Myocyte (in vitro differentiated cells): ENCODE measurements at places on chromosomes 3 and 15. TPM values are rescaled to one million over a fixed set of nuclear protein-coding genes. Genes with fewer than 3 reads are reported as not detected.

GPR149 gene
- total RNA-seq = not detected in 2 replicates

DNA sequence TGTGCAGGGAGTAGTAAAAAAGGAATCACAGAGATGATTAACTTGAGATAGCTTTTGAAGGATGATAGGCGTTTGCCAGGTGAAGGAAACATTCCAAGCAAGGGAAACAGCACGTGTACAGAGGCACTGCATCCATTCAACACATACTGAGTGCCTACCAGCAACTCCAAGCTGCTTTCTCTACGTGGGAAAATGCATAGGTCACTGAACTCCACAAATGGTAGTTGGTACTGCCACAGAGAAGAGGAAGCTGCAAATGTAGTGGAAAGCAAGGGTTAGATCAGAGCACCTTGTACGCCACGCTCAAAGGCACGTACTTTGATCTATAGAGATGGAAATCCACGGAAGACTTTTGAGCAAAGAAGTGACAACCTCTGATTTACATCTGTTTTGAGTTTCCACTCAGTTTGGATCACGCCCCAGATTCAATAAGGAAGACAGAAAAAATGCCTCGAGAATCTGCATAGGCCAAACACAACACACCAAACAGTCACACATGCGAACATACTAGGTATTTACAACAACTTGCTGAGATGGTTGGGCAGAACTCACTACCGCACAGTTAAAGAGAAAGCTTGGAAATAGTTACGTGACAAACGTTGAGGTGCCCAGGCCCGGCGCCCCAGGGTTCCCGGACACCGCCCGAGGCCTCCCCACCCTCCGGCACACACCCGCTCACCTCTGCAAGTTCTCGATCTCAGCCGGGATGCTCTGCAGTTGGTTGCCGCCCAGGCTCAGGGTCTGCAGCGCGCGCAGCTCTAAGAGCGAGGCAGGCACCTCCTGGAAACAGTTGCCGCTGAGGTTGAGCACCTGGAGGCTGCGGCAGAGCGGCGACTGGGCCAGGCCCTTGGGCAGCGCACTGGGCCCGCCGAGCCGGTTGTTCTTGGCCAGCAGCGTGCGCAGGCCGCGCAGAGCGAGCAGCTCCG, 826 bp downstream of the LRRC58 start:
- DNase-seq = no peak

PLSCR2 gene
- not detected in 2 replicates for total RNA-seq

LSMEM2 gene
- 0.47 and 2.7 TPM in 2 replicates for total RNA-seq

DNA sequence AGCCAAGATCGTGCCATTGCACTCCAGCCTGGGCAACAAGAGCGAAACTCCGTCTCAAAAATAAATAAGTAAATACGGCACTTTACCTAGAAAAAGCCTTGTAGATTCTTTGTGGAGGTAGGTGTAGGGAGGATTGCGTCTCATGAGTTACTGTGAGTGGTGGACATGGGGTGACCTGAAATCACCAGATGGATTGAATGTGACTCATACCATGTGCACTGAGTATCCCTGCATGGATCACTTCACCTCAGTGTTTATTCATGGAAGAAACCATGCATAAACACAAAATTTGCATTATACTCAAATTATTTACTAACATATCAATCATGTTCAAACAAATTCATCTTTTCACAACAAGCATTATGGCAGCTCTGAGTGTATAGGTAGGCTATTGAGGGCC, 55.9 kb downstream of the MRPS25 start:
- DNase-seq = no peak

GRCh38 chr15:64621056-64621455, 154.3 kb downstream of the RBPMS2 start:
- no peak for DNase-seq

DNA sequence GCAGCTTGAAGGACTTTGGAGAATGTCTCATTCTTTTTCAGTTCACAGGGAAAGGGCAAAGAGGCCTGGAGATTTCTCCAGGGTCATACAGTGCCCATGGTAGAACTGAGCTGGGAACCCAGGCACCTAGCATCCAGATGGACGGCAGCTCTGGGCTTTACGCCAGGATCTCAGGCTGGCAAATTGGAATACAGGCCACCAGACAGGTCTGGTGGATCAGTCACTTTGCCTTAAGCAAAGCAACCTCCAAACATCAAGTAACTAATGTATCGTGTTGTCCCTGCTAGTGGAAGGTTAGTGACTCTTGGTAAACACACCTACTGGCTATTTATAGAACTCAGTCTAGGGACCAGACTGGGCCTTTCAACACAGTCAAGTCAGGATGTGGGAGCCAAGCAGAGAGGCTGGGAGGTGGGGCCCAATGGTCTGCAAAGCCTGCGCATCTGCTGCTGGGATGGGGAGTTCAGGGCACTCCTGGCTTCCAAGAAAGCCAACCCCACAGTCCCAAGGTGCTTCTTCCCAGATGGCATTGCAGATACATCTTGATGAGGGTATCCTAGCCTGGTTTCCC, 30.2 kb downstream of the RPLP1 start:
- no peak for DNase-seq

PPP1R14D gene
- not detected in 2 replicates for total RNA-seq

SI gene
- total RNA-seq = not detected in 2 replicates

DNA sequence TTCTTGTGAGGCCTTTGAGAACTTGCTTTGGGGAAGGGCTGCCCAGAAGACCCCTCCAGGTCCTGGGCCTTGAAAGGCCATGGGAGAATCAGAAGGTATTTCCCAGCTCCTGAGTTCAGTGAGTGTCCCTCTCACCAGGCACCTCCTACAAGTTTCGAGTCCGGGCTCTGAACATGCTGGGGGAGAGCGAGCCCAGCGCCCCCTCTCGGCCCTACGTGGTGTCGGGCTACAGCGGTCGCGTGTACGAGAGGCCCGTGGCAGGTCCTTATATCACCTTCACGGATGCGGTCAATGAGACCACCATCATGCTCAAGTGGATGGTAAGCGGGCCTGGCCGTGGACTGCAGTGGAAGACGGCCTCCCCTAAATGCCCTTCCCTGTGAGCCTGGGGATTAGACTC, 68.3 kb downstream of the BOC start:
- DNase-seq = no peak

GRCh38 chr3:103786296-103786695, 1351.5 kb downstream of the ZPLD1 start:
- DNase-seq = no peak

SST gene
- total RNA-seq = not detected in 2 replicates

DNA sequence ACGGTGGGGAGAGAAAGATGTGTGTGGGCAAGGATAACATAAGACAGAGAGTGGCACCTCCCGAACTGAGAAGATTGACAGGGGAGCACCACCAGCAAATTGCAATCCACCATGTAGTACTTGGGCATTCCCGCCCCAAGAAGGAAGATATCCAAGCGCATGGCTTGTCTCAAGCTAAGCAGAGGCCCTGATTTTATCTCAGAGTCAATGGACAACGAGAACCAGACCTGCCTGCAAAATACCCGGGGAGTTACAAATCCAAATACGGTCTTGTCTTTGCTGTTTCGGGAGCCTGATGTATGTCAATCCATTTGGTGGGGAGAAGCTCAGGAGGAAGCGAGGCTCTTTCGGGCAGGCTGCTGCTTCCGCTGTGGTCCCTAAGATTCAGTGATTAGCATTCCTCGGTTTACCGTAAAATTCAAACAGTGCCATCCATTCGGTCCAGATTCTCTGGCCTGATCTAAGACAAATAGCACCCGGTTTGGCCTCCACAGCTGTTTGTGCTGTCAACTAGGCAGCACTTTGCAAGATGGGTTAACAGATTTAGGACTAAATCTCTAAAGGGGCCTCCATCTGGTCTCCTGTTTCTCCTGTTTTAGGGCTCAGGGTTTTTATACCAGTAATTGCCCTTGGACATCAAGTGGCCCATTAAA, 97.7 kb upstream of the WNT5A start:
- DNase-seq = no peak

PROS1 gene
- 51.0 and 68.5 TPM in 2 replicates for total RNA-seq

DNA sequence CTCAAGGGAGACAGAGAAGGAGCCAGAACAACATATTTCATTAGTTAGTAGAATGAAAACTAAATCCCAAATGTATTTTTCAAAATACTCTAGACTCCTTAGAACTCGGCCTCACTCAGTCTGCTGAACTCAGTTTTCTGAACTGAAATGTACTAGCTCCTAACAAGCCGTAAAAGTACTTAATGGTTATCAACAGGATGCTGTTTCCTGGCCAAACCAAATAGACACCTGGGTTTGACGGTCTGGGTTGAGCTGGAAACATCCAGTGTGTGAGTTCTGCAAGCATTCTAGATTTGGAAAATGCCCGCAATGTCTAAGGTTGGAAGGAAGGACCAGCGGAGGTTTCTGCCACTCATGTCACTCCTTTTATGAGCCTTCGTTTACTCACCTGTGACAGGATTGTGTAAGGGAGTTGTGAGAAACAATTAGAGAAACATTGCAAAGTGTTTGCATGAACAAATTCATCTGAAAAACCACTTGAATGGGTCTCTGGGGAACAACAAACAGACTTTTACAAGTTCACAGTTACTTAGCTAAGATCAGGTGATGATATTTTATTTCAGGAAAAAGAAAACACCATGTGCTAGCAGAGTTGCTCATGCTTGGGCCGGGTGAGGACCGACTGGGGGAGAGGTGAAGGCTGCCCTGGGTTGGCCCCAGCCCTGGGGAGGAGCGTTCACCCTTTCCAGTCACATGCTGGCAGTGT, 151.0 kb downstream of the ALDH1A2 start:
- no peak for DNase-seq

DNA sequence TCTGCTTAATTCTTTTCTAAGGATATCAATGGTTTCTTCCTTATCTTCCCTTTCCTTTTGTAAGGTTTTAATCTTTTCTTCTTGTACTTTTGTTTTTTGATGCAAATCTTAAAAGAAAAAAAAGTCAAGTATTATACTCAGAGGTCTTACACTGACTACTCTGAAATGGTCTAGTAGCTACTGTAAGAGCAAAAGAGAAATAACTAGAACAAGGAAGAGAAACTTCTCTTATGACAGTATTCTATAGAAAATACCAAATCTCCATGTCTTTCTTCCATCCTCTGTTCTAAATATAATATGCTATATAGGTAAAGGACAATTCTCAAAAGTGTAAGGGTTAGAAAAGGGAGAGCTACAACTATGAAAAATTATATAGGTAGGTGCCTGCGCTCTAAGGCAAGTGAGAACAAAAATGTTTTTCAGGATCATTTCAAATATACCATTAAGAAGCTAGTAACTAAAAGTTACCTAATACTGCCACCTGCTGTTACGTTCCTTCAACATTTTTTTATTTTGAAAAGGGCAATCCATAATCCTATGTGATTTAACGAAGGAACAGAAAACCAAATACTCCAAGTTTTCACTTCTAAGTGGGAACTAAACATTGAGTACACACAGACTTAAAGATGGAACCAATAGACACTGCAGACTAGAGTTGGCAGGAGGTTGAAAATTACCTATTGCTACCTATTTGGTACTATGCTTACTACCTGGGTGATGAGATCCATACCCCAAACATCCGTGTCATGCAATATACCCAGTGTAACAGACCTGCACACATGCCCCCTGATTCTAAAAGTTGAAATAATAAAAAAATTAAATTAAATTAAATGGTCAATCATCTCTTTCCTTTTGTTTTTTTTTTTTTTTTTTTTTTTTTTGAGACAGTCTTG, 36.7 kb downstream of the CIP2A start:
- peak; percentile 62 for DNase-seq

MUSTN1 gene
- total RNA-seq = 78.0 and 84.9 TPM in 2 replicates

SLC27A2 gene
- total RNA-seq = not detected in 2 replicates

ZNF774 gene
- 3.4 TPM in 2 replicates for total RNA-seq

GRCh38 chr15:91465696-91466095, 365.6 kb downstream of the SV2B start:
- no peak for DNase-seq

- no peak for DNase-seq
These were observed 61.7 kb upstream of the AKAP13 start for GRCh38 chr15:85318732-85319076.

LDHAL6B gene
- not detected in 2 replicates for total RNA-seq

GRCh38 chr3:127325629-127325961, 37.7 kb upstream of the PRR20G start:
- DNase-seq = peak; percentile 49

DNA sequence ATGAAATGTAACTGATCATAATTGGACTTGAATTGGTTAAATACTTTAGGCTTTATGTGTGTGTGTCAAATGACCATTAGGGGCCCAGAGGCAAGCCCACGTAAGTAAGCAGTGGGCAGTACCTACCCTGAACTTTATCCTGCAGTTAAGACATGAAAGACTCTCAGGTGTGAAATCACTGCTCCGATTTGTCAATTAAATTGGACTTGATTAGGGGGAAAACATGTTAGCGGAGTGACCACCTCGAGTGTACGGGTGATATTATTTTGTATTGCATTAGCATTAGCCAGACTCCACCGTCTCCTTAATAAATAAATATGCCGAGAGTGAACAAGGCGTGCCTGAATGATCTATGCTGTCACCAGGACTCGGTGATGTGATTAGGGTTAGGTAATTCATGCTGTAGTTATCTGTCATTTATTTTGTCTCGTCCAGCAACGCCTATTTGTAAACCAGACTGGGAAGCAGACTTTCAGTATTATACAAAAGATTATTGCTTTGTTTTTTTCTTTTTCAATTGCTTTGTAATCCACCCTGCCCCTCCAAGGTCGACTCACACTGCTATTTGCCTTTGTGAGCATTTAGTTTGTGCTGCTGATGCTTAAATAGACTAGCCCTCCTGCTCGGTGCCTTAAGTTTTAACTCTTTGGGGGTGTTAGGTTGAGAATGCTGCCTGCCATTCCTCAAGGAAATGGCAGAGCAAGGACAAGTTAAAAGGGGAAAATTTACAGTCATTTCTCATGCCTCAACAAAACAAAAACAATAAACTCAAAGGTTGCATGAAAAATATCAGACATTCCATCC, 1.8 kb downstream of the RBMS3 start:
- peak; percentile 69 for DNase-seq

- no peak for DNase-seq
These were observed 148.1 kb upstream of the PEX5L start for GRCh38 chr3:180184816-180185215.

GRCh38 chr3:17473761-17474160, 268.7 kb downstream of the TBC1D5 start:
- DNase-seq = peak; percentile 6

- no peak for DNase-seq
These were observed 19.2 kb downstream of the CPA3 start for GRCh38 chr3:148884261-148884660.

DNA sequence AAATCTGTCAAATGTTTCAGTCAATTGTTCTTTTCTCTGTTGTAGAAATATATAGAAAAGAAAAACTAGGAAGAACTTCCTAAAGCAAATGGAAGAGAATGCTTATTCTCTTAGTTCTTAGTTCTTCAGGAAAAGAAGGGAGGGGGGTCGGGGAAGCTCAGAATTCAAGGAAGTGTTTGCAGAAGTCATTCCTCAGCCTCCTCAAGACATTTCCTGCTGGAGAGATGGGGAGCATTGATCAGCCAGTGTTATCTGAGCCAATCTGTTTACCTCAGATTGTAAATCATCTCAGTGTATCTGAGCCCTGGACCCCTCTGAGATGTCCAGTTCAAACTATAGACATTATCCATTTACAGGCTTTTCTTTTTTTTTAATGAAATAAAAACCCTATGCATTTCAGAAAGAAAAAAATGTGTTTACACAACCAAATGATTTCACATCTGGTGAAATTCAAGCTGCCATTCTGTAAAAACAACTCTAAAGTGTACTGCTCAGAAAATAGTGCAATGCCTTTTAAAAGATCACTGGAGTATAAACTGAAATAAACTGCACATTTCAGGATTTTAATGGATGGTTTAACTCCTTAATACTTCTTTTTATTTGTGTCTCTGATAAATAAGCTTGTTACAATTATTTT, 460.7 kb downstream of the ROBO1 start:
- no peak for DNase-seq

- DNase-seq = no peak
These were observed 13.7 kb upstream of the ARIH1 start for GRCh38 chr15:72460402-72460801.

GRCh38 chr3:121431726-121432517, 113.9 kb downstream of the POLQ start:
- DNase-seq = peak; percentile 49

SNRPN gene
- 504 and 564 TPM in 2 replicates for total RNA-seq
